ENCODE measurements at places on chromosomes 13 and 19.

- DNase-seq, result peak; percentile 76
Observed at GRCh38 chr19:41352609-41353465, 885 bp downstream of the TGFB1 start.

DNA sequence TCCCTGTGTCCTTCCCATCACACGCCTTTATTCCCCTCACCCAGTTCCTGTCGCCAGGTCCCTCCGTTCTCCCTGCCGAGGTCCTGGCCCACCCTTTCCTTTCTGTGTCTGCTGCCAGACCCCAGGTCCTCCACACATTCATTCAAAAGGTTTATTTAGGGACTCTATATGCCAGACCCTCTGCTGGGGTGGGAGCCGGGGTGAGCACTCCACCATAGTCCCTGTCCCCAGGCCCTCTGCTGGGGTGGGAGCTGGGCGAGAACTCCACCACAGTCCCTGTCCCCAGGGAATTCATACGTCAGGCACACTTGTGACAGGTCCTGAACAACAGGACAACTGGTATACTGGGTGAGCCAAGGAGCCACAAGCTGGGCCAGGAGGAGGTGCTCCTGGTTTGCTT is 34.4 kb upstream of the TUBGCP3 start:
- DNase-seq, result no peak

- no peak for DNase-seq
Observed at GRCh38 chr13:29507356-29507755, 88.1 kb downstream of the SLC7A1 start.

GRCh38 chr19:19865750-19866610 is at the start of gene ZNF253:
ZNF253 (plus strand) TSS chr19:19865882; CDS start chr19:19865997, 115 bp downstream.
- peak; percentile 94 for DNase-seq

DNA sequence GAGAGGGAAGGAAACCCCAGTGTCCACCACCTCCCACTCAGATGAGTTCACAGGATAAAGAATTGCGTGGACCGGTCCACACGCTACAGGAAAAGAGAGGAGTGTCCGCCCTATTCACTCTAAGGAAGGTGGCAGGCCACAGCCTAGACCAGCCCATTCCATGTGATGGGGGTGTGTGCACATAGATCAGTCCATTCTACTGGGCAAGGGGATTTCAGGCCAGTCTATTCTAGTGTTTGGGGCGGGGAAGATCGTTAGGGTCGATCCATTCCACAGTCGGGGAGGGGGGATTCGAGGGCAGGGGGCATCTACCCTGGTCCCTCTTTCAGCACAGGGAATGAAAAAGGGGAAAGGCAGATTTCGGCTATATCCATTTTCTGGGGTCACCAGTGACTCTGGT is 7.8 kb downstream of the FIZ1 start:
- DNase-seq, result no peak

GRCh38 chr13:27830010-27830409 is 37.7 kb downstream of the GSX1 start:
- DNase-seq, result peak; percentile 23

DNA sequence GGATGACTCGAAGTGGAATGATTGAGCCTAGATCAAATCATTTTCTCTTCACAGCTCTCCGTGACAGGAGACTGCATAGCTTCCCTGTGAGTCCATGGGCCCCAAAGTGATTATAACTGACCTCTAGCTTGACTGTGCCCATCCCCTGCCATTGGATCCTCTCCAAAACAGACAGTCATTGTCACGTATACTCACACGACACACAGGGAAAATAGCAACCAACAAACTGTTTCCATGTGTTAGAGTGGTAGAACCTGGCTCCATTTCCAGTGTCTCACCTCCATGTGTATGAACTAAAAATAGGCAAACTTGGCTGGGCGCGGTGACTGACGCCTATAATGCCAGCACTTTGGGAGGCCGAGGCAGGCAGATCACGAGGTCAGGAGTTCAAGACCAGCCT is 48.8 kb upstream of the NPAS1 start:
- DNase-seq, result no peak

GRCh38 chr13:84812078-84812477 is 929.8 kb upstream of the SLITRK1 start:
- no peak for DNase-seq

DNA sequence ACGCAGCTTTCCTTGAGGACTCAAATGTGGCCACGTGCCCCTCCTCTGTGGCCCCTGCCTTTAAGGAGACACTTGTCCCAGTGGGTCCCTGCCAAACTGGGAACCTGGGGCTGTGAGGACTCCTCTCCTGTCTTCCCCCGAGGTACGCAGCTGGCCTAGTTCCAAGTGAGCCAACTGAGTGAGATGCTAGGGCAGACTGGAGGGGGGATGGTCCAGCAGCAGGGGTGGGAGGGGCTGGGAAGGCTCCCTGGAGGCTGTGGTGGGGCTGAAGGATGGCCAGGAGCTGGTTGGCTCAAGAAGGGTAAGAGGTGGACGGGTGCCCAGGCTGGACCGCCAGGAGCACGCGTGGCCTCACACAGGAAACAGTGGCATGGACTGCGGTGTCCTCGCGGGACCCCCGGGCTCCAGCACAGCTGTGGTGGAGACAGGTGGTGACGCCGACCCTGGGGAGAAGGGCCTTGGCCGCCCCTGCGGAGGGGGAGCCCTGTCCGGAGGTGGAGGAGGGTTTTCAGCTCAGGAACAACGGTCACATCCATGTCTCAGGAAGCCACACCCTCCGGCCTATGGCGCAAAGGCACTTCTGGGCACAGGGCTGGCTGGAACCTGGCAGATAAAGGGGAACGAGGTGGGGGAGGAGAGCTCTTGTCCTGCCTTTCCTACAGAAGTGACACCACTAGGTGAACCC is 45.8 kb downstream of the MLLT1 start:
- DNase-seq, result no peak

DNA sequence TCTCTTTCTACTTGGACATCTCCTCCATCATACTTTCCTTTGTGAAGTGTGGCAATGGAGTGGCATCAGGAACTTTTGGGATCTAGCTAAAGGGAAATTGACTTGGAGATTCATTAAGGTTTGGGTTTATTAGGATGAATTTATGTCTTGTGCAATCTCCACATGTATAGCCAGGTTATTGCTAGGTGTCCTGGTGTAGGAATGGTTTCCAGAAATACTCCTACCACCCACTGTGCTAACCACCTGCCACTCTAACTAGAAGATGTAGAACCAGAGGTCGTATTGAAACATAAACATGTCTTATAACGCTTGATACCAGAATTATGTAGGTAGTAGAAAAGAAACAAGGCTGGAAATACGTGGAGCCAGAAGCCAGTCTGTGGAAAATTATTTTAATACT is 38.1 kb upstream of the MED4 start:
- DNase-seq, result no peak

DNA sequence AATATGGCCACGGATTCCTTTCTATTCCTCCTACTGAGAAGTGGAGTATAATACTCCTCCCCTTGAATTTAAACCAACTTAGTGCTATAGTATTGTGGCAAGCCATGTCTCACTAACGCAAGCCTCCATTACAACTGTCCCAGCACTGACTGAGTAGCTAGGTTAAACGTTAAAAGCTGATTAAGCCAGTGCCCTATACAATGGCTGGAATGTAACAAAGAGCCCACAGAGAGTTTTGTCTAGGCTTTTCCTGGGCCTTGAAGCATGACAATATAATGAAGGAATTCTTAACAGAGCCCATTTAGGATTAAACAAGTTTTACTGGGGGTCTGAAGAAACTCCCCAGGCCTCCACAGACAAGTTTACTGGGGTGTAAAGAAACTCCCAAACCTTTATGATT is 254.5 kb upstream of the DACH1 start:
- no peak for DNase-seq

Measured in CD4-positive, alpha-beta T cell treated with Interleukin-6 at 100 ng/mL for 8 hours (primary cell).